ENCODE measurements at places on chromosomes 3 and 15. TPM values are rescaled to one million over a fixed set of nuclear protein-coding genes. Genes with fewer than 3 reads are reported as not detected.

DNA sequence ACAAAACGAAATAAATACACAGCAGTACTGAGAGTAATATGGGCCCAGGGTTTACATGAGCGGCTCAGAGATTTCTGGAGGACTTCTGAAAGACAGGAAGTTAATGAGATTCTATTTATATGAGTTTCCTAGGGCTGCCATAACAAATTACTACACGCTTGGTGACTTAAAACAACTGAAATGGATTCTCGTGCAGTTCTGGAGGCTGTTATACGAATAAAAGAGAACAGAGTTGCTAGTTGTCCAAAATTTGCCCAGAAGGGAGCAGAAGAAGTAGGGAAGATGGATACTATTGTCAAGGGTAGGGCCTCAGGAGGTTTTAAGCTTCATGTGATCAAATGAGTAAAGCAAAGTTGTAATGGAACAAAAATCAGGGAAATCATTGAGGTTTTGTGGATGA is 173.1 kb upstream of the LYSMD4 start:
- DNase-seq = no peak

DNA sequence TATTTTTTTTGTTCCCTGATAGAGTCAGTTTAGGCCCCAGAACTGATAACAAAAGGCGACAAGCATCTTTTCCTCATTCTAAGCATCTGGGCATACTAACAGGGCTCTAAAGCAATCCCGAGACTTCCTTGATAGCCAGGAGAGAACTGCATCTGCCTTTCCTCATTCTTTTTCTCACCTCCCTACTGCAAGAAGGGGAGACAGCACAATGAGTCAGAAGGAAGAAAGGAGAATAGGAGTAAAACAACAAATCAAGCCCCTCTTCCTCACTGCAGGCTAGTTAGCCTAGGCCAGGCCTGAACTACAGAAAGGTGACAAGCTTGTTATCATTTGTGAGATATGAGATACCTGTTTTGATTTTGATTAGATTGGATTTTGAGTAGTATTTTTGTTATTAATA is 97.9 kb downstream of the NAALADL2 start:
- DNase-seq = no peak

- peak; percentile 26 for DNase-seq
These were observed 270.6 kb upstream of the RGMA start for GRCh38 chr15:93359425-93360131.

DNA sequence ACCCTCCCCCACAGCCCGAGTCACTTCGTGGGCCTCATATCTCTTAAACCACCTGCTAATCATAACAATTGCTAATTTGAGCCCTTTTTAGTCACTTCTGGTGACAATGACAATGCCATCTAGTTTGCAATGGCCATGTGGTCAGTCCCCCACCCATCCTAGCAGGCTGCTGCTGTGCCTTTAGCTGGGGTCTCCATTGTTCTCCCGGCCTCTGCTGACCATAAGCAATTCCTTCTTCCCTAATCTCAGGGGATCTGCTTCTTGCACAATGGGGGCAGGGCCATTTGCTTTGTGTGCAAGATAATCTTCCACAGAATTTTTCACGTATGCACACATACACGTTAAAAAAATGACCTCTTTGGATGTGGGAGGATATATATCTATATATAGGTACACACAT is 406.1 kb upstream of the ONECUT1 start:
- no peak for DNase-seq

GRCh38 chr3:30448450-30449289 is 157.7 kb upstream of the TGFBR2 start:
- DNase-seq = no peak

DNA sequence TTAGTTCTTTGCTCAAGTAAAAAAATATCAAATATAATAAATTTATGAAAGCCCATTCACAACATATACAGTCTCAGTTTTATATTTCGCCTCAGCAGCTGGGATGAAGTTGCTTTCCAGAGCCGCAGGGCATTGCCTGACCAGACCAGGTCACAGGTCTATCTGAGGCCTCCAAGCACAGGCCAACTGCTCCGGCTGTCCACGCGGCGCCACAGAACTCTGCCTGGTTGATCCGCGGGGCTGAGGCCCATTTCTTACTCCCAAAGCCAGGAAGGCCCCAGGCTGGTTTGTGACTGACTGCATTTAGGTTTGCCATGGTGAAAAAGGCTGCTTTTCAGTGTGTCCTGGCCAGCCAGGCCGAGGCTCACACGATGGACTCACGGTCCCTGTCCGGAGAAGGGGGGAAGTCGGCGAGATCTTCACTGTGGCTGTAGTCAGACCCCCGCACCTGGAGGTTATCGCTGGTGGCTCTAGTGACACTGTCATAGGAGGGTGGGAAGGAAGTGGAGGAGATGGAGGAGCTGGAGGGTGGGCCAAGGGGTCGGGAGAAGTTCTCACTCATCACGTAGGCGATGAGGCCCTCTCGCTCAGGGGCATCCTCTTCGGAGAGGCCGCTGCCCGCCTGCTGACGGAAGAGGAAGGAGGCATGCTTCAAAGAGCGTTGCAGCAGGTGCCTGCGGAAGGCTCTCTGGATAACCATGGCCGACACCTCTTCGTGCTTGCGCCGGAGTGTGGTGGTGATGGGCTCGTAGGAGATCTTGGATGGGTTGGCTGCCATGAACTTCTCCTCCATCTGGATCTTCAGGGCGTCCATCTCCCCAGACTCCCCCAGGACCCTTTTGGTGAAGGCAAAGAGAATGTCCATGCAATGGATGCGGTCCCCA is 54.1 kb downstream of the EXOG start:
- DNase-seq = no peak

The SAMMSON gene
- not detected for total RNA-seq

The TRIM59 gene
- total RNA-seq = 9.8 TPM

The PARP14 gene
- total RNA-seq = 27.7 TPM

The FBXL22 gene
- total RNA-seq = 0.60 TPM

The VIPR1 gene
- 19.2 TPM for total RNA-seq

The SLC15A2 gene
- 6.5 TPM for total RNA-seq

The LTK gene
- total RNA-seq = 0.83 TPM

The ISG20 gene
- total RNA-seq = 13.3 TPM
